ENCODE measurements at places on chromosomes 6 and 20.

GRCh38 chr20:51062065-51062464 lies 39.2 kb upstream of the KCNG1 start:
- DNase-seq: no peak
- H3K4me1 ChIP-seq: no peaks in the 10 kb centered on the region
- H3K27me3 ChIP-seq: peaks cover 2% of the 10 kb centered on the region
- H3K27ac ChIP-seq: no peak overlapping the region

DNA sequence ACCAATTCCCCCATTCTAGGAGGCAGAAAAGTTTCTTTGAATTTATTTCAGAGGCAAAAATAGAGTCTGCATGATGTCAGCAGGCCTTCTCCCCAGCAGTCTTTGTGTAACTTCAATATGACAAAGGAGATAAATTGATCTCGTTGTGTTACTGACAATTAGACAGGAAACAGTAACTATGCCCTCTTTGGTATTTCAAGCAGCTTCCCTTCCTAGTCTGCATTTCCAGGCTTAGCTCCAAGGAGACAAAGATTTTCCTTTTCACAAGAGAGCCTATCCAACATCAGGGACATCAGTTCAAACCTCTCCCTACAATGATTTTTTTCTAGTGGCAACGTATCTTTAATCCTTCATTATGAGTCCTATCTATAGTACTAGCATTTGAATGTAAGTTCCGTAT lies 245.9 kb upstream of the HSF2 start:
- no peaks in the 10 kb centered on the region for H3K27me3 ChIP-seq
- no peak overlapping the region for H3K4me3 ChIP-seq
- H3K4me1 ChIP-seq: no peaks in the 10 kb centered on the region
- no peaks in the 10 kb centered on the region for H3K36me3 ChIP-seq
- no peak for DNase-seq
- H3K27ac ChIP-seq: no peak overlapping the region

GRCh38 chr6:44227148-44227793 lies 3.9 kb downstream of the SLC29A1 start:
- DNase-seq: no peak
- no peak overlapping the region for H3K4me3 ChIP-seq
- no peaks in the 10 kb centered on the region for H3K36me3 ChIP-seq
- H3K27me3 ChIP-seq: no peaks in the 10 kb centered on the region
- H3K27ac ChIP-seq: no peak overlapping the region
- H3K4me1 ChIP-seq: peaks cover 37% of the 10 kb centered on the region

DNA sequence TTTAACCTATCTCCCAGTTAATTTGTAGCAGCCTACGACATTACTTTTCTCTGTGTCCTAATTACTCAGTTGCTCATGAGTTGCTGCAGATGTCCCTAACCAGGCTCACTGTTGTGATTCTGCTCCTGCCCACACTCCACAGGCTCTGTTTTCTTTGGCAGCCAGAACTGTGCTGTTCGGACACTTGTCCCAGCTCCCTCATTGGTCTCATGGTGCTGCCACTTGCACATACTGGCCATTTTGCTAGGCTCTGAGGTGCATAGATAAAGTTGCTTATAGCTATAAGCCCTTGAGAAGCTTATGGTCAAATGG lies 55.0 kb downstream of the NOX3 start:
- no peaks in the 10 kb centered on the region for H3K27me3 ChIP-seq
- no peaks in the 10 kb centered on the region for H3K36me3 ChIP-seq
- no peak overlapping the region for H3K4me3 ChIP-seq
- peaks cover 4% of the 10 kb centered on the region for H3K4me1 ChIP-seq

GRCh38 chr6:33314943-33315792 lies 1.3 kb upstream of the TAPBP start:
- no peak for DNase-seq
- H3K4me3 ChIP-seq: peak overlapping the region; percentile 98
- peaks cover 53% of the 10 kb centered on the region for H3K4me1 ChIP-seq
- peaks cover 37% of the 10 kb centered on the region for H3K36me3 ChIP-seq
- peak overlapping the region; percentile 98 for H3K27ac ChIP-seq

DNA sequence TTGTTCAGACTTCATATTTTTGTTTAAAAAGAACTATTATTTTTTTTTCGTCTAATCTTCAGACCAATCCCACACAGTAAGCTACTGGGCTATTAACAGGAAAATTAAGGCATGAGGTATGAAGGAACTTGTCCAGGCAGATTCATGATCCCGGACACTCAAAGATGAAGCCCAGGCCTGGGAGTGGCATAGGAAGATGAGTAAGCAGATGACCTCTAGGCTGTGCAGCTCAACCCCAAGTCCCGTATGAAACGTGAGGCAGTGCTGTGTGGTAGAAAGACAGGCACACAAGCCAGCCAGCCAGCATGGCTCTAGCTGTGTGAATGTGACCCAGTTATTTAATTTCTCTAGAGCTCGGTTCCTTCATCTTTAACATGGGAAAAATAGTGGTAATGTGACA lies 231.9 kb downstream of the CLIC5 start:
- no peak overlapping the region for H3K4me3 ChIP-seq
- H3K27me3 ChIP-seq: no peaks in the 10 kb centered on the region
- no peaks in the 10 kb centered on the region for H3K36me3 ChIP-seq
- H3K27ac ChIP-seq: no peak overlapping the region
- no peaks in the 10 kb centered on the region for H3K4me1 ChIP-seq
- no peak for DNase-seq

GRCh38 chr6:112204350-112204706 lies 50.0 kb downstream of the LAMA4 start:
- no peaks in the 10 kb centered on the region for H3K4me1 ChIP-seq
- H3K36me3 ChIP-seq: no peaks in the 10 kb centered on the region
- no peak overlapping the region for H3K27ac ChIP-seq
- H3K4me3 ChIP-seq: no peak overlapping the region

- no peak overlapping the region for H3K4me3 ChIP-seq
- no peak overlapping the region for H3K27ac ChIP-seq
- DNase-seq: no peak
- no peaks in the 10 kb centered on the region for H3K27me3 ChIP-seq
- H3K4me1 ChIP-seq: peaks cover 6% of the 10 kb centered on the region
These were observed 29.0 kb downstream of the HDGFL1 start for GRCh38 chr6:22598339-22598738.

DNA sequence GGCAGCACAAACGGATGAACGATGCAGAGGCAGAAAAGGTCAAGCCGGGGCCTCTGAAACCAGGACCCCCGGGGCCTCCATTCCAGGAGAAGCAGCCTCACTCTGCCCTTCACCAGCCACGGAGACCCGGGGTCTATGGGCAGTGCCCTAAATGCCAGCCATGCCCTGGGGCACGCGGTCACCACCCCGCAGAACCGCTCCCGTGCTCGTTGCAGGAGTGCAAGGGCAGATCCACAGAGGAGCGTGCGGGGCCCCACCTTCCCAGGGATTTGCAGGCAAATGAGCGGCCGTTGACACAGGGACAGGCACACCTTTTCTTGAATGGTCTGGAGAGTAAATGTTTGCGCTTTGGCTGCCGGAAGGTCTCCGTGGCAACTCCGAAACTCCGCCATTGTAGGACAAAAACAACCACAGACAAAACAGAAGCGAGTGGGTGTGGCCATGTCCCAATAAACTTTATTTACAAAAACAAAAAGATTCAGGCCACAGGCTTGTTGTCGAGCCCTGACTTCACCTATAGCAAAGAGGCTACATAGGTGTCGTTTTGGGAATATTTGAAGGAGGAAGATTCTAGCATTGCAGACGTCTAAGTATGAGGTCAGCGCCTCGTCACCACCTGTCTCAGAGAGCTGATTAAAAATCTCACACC lies 163.3 kb downstream of the TAF4 start:
- H3K27ac ChIP-seq: no peak overlapping the region
- no peaks in the 10 kb centered on the region for H3K27me3 ChIP-seq
- no peak for DNase-seq
- no peaks in the 10 kb centered on the region for H3K4me1 ChIP-seq

DNA sequence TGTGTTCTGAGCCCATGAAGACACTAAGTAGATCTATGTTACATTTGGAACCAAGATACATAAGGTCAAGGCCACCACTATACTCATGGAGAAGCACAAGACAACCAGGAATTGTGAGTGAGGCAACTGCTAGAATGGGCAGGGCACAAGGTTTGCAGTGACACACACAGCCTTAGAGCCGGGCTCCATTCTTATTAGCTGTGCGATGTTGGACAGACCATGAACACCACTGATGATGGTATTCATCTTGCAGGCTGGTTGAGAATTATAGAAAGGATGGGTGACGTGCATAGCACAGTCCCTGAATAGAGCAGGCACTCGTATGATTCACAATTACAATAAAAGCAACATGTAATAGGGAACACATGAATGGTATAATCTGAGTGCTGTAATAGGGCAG lies 172.4 kb downstream of the GJA10 start:
- no peaks in the 10 kb centered on the region for H3K4me1 ChIP-seq
- H3K4me3 ChIP-seq: no peak overlapping the region
- H3K27ac ChIP-seq: no peak overlapping the region
- no peaks in the 10 kb centered on the region for H3K36me3 ChIP-seq
- DNase-seq: no peak
- H3K27me3 ChIP-seq: no peaks in the 10 kb centered on the region

- H3K27me3 ChIP-seq: no peaks in the 10 kb centered on the region
- H3K4me1 ChIP-seq: no peaks in the 10 kb centered on the region
- H3K36me3 ChIP-seq: no peaks in the 10 kb centered on the region
- DNase-seq: no peak
These were observed 605.4 kb upstream of the HTR1E start for GRCh38 chr6:86331919-86332318.

DNA sequence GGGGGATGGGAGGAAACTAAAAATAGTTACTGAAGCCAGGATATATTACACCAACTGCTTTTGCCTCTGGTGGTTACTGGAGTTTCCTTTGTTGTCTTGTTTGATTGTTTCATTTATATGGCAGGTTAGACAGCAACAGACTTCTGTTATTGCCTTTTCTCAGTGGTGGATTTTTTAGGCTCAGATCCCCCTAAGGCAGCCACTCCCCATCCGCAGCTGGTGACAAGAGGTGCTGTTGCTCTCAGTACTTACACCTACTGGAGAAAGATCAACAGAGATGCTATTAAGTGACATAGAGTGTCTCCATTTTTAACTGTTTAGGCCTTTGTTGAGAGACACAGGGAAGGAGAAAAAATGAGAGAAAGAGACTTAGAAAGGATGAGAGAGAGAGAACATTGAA lies 552.1 kb downstream of the PKHD1 start:
- H3K4me1 ChIP-seq: no peaks in the 10 kb centered on the region
- no peak for DNase-seq
- H3K27me3 ChIP-seq: no peaks in the 10 kb centered on the region
- H3K36me3 ChIP-seq: no peaks in the 10 kb centered on the region

- H3K27me3 ChIP-seq: no peaks in the 10 kb centered on the region
- H3K4me3 ChIP-seq: no peak overlapping the region
- H3K27ac ChIP-seq: no peak overlapping the region
- no peak for DNase-seq
- no peaks in the 10 kb centered on the region for H3K36me3 ChIP-seq
These were observed 374.6 kb upstream of the JARID2 start for GRCh38 chr6:14871221-14871620.

GRCh38 chr20:33687370-33687915 lies 1.3 kb upstream of the E2F1 start:
- H3K27ac ChIP-seq: no peak overlapping the region
- H3K4me1 ChIP-seq: peaks cover 50% of the 10 kb centered on the region
- no peaks in the 10 kb centered on the region for H3K27me3 ChIP-seq
- no peak for DNase-seq
- no peak overlapping the region for H3K4me3 ChIP-seq

DNA sequence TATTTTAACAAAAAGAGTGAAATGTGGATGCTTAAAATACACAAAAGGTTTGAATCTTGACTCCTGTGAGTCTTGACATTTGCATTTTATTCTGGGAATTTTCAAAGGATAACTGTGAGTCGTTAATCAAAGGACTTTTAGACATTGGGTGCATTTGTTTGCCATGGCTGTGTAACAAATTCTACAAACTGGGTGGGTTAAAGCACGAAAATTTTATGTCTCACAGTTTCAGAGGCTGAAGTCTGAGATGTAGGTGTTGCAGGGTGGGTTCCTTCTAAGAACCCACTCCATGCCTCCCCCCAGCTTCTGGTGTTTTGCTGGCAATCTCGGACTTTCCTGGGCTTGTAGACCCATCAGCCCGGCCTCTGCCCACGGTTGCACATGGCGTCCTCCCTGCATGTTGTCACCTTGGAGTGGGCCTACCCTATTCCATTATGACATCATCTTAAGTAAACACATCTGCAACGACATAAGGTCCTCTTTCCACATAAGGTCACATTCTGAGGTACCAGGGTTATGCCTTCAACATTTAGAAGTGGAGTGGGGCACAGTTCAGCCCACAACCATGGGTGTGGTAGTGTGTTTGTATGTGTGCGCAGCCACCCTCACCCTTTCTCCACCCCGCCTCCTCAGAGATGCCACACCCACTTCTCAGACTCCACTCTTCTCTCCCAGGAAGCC lies 113.1 kb downstream of the FOXA2 start:
- H3K4me1 ChIP-seq: no peaks in the 10 kb centered on the region
- H3K36me3 ChIP-seq: no peaks in the 10 kb centered on the region
- DNase-seq: no peak
- no peak overlapping the region for H3K27ac ChIP-seq
- H3K4me3 ChIP-seq: no peak overlapping the region

- H3K27me3 ChIP-seq: no peaks in the 10 kb centered on the region
- H3K4me1 ChIP-seq: no peaks in the 10 kb centered on the region
- H3K4me3 ChIP-seq: no peak overlapping the region
These were observed 14.4 kb upstream of the ADAM33 start for GRCh38 chr20:3696200-3696599.

DNA sequence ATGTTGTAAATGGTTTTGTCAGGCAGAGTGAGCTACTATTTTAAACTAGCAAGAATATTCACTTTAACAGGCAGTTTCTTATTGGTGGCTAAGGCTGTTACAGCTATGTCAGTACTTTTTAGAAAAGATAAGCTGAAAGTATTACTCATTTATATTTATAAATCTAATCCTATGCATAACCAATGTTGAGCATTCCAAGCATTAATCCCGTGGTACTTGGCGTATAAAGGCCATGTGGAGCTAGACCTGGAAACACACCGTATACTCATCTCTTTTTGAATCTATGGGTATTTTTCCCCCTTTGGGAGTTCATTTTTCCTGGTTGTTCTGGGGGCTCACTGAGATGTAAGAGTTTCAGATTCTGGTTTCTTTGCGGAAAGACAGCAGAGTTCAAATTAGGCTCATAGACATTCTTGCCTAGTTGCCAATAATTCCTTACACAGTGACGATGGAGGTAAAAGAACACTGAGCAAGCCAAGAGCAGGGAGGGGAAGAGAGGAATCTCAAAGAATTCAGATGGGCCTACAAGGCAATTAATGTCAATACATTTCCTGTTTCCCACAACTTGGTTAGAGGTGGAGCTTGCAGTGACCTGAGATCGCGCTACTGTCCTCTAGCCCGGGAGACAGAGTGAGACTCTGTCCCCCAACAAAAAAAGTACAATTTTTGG lies 211.5 kb downstream of the SOX4 start:
- H3K36me3 ChIP-seq: no peaks in the 10 kb centered on the region
- H3K27ac ChIP-seq: no peak overlapping the region
- no peak overlapping the region for H3K4me3 ChIP-seq
- DNase-seq: no peak

DNA sequence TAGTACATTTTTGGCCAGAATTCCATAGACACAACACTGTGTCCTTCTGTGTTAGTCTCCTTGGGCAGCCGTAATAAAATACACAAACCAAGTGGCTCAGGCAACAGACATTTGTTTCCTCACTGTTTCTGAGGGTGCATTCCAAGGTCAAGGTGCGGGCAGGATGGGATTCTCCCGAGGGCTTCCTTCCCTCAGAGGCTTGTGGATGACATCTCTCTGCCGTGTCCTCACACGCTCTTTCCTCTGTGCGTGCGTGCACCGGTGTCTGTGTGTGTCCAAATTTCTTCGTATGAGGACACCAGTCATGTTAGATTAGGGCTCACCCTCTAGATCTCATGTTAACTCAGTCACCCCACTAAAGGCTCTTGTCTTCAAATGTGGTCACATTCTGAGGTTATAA lies 30.6 kb downstream of the CDYL start:
- H3K27ac ChIP-seq: no peak overlapping the region
- no peaks in the 10 kb centered on the region for H3K36me3 ChIP-seq
- DNase-seq: no peak
- no peaks in the 10 kb centered on the region for H3K27me3 ChIP-seq
- peaks cover 16% of the 10 kb centered on the region for H3K4me1 ChIP-seq

Measured in CD14-positive monocyte (primary cell).